LNCaP clone FGC (cell line): ENCODE measurements at places on chromosomes 11 and 22.
A peak's percentile ranks its signal among the peaks of the same experiment; 100 is the strongest.

DNA sequence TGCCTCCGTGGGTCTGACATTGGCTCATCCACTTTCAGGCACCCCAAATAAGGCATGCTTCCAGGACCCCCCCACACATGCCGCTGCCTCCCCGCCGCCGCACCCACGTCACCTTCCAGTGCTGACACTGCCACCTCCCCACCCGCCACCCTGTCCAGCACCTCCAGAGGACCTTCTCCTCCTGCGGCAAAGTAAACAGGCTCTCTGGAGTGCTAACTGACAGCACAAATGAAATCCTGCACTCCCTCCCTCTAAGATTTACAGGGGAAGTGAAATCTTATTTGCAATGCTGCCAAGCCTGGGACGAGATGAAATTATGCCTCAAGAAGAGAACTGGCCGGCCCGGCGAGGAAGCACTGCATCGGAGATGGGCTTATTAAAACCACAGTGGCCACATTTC, 35.3 kb downstream of the MACROD1 start:
- peak; percentile 76 for DNase-seq

DNA sequence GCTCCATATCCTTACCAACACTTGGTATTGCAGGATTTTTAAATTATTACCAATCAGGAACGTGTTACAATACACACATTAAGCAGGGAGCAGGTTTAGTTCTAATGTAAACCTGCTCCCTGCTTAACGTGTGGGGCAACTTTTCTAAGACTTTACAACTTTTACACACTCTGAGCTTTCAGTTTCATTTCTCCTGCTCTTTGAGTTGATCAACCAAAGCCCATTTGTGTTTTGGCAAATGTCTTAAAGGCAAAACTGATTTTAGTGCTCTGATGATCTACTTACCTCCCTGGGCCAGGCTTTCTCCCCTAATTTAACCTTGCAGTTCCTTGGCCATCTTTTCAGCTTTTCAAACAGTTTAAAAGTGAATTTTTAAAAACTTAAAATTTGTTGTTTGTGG, 70.9 kb downstream of the ZBTB44 start:
- DNase-seq = no peak

DNA sequence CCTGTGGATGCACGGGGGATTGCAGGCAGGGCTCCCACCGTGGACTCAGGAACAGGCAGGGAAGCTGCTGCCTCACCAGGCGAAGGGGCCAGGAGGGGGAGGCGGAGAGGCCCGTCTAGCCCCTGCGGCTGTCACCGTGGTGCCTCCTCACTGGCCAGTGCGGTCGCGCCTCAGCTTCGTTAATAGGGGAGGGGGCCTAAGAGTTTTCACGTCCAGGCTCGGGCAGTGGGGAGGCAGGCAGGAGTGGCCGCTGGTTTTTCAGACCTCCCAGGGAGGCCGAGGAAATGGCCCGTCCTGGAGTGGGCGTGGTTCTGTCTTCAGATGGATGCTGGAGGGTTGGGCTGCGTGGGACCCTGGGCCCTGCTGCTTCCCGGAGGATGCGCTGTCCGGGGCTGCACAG, 91.1 kb upstream of the B3GAT1 start:
- no peak for DNase-seq

- peak; percentile 83 for DNase-seq
Measured at GRCh38 chr11:5620651-5621521, 3.9 kb upstream of the TRIM34 start.

DNA sequence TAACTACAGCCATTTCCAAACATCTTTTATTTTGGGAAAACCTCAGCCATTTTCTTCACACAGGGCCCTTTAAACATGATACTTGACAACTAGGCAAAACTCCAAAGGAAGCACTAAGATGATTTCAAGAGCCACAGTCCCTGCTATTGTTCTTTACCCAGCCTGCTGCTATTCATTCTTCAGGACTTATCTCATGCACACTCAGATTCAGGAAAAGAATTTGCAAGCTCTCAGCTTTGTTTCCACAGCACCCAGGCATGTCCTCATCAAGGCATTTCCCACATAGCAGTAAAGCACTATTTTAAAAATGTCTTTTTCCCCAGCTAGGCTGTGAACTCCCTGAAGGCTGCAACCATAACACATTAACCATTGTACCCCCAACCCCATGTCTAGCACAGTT, 609.3 kb upstream of the CCDC90B start:
- DNase-seq = no peak
